ENCODE measurements at places on chromosomes 13 and 19. TPM values are rescaled to one million over a fixed set of nuclear protein-coding genes. Genes with fewer than 3 reads are reported as not detected.

PALM gene
- 26.1 TPM for total RNA-seq

QPCTL gene
- 23.0 TPM for total RNA-seq

ANGPTL4 gene
- 1.4 TPM for total RNA-seq

SULT2B1 gene
- 1.3 TPM for total RNA-seq

CASP14 gene
- not detected for total RNA-seq

DNA sequence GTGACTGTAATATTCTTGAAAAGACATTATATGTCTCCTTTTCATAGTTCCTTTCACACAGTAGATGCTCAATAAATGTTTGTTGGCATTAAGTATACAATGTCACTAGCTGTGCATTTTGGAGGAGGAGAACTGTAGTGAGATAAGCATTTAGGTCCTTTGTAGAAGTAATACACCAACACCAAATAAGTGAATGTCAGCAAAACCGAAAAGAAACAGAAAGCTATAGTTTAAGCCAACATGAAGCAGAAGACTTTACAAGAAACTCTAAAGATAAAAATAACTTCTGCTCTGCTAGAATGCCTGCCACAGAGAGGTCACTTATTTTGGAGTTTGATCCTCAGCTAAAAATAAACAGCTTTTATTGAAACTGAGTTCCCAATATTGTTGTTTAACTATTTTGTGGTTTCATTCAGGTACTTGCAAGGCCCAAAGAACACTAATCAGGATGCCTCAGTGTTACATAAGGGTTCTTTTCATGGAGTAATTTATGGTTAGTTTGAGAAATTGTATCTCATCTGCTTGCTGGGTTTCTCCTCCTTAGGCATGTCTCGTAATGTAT, 86.2 kb downstream of the STARD13 start:
- no peak overlapping the region for H3K27ac ChIP-seq
- no peaks in the 10 kb centered on the region for H3K27me3 ChIP-seq
- no peak overlapping the region for H3K4me3 ChIP-seq
- no peaks in the 10 kb centered on the region for H3K36me3 ChIP-seq

DNA sequence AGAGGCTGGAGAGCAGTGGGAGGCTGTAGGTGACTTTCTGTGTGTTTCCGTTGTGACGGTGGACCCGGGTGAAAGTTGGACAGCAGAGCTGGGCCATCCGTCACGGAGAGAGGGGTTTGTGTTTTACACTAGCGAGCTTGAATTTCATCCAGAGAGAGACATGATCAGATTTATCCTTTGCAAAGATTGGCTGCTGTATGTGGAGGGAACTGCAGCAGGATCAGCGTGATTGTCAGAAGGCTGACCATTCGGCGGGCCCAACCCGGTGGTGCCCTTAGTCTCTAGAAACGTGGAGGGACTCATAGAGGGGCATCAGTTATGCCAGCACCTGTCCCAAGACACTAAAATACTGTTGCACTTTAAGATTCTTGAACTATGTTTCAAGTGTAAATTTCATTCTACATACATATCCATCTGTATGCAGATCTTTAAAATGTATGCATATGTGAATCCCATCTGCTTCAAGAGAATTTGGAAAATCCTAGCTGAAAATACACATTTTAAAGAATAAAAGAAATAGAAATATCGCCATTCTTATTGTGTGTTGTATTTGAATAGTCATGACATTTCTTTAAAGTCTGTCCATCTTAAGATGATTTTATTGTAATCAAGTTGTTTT, 7.0 kb downstream of the FAM124A start:
- peaks cover 23% of the 10 kb centered on the region for H3K36me3 ChIP-seq
- no peaks in the 10 kb centered on the region for H3K27me3 ChIP-seq
- H3K27ac ChIP-seq: no peak overlapping the region
- peak overlapping the region; percentile 1 for H3K4me3 ChIP-seq
- no peak for DNase-seq

DNA sequence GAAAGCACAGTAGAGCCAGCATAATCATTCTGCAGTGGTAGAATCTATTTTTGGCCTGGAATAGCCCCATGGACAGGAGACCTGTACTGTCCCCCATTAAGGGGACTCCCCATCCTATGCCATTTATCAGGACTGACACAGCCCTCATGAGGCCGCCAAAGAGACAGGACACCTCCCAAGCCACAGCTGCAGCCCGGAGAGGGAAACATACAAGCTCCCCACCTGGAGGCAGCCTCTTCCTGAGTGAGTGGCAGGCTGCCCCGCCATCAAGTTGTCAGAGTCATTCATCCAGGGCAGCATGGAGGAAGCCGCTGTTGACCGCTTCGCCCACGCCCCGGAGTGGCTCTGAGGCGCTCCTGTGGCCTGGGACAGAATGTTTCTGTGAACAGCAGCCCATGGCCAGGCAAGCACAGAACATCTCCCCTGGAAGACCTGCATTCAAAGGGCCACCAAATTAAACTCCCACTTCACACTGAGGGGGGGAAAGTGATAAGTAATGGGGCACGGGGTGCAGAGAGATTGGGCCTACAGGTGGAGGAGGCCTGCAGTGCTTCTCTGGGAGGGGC, 111.3 kb downstream of the ZDHHC20 start:
- no peak overlapping the region for H3K4me3 ChIP-seq
- H3K4me1 ChIP-seq: no peaks in the 10 kb centered on the region
- DNase-seq: peak; percentile 46
- no peak overlapping the region for H3K27ac ChIP-seq

DNA sequence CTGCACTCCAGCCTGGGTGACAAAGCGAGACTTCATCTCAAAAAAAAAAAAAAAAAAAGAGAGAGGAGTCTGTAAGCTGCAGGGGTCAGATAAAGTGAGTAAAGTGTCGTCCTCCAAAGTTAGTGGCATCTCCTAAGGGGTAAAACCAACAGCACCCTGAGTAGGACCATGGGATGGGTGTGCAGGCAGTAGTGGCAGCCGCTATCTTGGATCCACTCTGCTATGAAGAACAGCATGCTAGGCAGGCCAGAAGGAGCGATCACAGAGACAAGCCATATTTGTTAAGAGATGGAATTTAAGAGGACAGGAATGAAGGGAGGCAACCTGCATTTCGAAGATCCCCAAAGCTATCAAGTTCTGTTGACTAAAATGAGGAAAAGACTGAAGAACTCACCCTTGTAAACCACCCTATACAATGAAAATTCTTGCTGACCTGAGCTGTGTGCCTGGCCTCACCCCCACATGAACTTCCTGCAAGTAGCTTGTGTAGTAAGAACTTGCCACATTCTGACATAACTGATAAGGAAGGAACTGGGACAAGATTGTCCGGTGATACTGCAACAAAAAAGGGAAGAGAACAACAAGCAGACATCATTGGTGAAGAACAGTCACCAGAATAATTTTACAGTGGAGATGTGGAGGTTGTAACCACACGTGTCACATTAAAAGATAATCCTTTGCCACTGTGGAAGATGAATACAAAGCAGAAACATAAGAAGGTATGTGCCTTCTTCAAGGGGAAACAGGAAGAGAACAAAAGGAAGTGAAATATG, 16.2 kb downstream of the DPY19L3 start:
- peaks cover 6% of the 10 kb centered on the region for H3K36me3 ChIP-seq
- H3K4me1 ChIP-seq: no peaks in the 10 kb centered on the region
- H3K27me3 ChIP-seq: no peaks in the 10 kb centered on the region

DNA sequence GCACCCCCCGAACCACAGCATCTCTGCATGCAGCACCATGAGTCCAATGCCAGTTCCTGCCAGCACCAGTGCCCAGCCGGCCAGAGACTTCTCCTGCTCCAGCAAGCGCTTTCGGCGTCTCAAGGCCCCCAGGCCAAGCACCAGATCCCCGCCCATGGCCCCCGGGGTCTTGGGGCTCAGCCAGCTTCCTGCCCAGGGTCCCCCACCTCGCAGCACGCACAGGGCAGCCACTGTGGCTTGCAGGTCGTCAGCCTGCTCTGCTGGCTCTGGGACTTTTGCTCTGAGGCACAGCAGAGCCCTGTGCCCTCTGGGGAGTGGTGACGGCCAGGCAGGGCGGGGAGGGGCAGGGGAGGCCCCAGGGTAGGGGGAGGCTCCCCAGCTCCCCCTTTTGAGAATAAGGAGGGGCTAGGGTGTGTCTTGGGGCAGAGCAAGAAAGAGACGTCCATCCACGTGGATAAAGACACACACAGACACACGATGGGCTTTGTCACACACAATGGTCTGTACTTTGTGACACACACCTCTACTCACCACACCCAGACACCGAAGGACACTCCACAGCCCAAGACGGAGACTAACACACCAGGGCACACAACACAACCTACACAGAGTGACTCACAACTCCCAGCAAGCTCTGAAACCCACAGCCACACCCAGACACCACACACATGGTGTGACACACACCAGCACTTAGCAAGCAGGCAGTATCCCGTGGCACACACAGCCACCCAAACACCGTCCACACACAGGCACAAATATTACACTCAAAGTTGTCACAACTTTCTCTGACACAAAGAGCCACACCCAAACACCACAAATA, at the start of gene KCNN4:
TSS of gene KCNN4 (minus strand) at position 268 of the 820 bp plus-strand sequence. CDS start at position 156, 112 bp downstream.
- H3K27me3 ChIP-seq: no peaks in the 10 kb centered on the region
- H3K27ac ChIP-seq: no peak within 1 kb of the TSS
- DNase-seq: no peak
- H3K4me1 ChIP-seq: peaks cover 23% of the 10 kb centered on the region
- H3K4me3 ChIP-seq: no peak within 1 kb of the TSS
- H3K36me3 ChIP-seq: no peaks in the 10 kb centered on the region

DNA sequence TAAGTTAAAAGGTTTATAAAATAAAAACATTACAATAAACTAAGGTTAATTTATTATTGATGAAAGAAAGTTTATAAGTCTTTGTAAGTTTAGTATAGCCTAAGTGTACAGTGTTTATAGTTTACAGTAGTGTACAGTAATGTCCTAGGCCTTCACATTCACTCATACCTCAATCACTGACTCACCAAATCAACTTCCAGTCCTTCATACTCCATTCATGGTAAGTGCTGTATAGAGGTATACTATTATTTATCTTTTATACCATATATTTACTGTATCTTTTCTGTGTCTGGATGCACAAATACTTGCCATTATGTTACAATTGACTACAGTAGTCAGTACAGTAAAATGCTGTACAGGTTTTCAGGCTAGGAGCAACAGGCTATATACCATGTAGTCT, 490.0 kb downstream of the GPC6 start:
- DNase-seq: no peak
- H3K4me3 ChIP-seq: no peak overlapping the region
- no peaks in the 10 kb centered on the region for H3K36me3 ChIP-seq
- no peak overlapping the region for H3K27ac ChIP-seq

DNA sequence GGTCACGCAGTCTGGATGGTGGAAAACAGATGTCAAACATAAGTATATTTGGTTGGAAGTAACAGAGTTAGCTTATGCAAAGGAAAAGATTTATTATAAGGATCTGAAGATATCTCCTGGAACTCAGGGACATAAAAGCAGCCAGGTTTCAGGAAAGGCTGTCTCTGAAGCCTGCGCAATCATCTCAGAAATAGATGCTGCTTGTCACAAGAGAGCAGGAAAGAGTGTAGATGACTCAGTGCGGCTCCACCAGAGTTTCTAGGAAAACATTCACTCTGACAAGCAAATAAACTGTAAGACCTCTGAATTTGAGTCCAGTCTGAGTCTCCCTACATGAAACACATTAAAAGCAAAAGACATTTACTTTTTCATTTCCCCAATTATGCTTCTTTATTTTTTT, 220.4 kb upstream of the HTR2A start:
- H3K36me3 ChIP-seq: no peaks in the 10 kb centered on the region
- no peak overlapping the region for H3K4me3 ChIP-seq
- no peak overlapping the region for H3K27ac ChIP-seq
- no peak for DNase-seq
- peaks cover 35% of the 10 kb centered on the region for H3K4me1 ChIP-seq
- H3K27me3 ChIP-seq: no peaks in the 10 kb centered on the region

- no peaks in the 10 kb centered on the region for H3K4me1 ChIP-seq
- H3K27me3 ChIP-seq: no peaks in the 10 kb centered on the region
- DNase-seq: no peak
- no peak overlapping the region for H3K27ac ChIP-seq
Measured at GRCh38 chr13:32107474-32107873, 75.9 kb downstream of the FRY start.

GRCh38 chr13:48155848-48156247, 60.9 kb upstream of the MED4 start:
- no peaks in the 10 kb centered on the region for H3K36me3 ChIP-seq
- no peaks in the 10 kb centered on the region for H3K27me3 ChIP-seq
- H3K4me1 ChIP-seq: peaks cover 16% of the 10 kb centered on the region
